Kidney capillary endothelial cell (primary cell): ENCODE measurements at places on chromosomes 1 and 21.
A peak's percentile ranks its signal among the peaks of the same experiment; 100 is the strongest.

- no peak for DNase-seq
These were observed 32.4 kb downstream of the RGS5 start for GRCh38 chr1:163170331-163170730.

DNA sequence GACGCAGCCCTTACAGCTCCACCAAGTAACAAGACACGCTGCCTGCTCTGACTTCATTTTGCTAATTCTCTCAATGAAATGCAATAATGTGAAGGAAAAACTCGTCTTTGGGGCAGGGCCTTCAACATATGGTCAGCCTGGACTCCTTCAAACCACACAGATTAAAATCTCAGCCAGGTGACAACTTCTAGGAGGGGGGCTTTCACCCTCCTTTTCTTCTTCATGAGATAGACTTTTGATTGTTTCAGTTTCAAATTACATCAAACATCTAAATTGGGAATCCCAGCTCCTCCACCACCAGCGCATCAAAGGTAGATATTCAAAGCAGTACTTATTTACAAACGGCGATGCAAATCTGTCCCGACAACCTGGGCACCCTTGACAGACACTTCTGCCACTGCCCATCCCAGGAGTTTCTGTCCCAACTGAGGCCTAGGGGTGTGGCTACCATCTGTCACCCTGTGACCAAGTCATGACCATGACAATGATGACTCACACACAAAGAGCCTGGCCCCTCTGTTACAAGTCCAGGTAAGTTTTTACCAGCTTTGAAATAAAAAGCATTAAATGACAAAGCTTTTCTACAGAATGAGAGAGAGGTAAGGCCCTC lies 29.7 kb downstream of the SSBP3 start:
- no peak for DNase-seq

DNA sequence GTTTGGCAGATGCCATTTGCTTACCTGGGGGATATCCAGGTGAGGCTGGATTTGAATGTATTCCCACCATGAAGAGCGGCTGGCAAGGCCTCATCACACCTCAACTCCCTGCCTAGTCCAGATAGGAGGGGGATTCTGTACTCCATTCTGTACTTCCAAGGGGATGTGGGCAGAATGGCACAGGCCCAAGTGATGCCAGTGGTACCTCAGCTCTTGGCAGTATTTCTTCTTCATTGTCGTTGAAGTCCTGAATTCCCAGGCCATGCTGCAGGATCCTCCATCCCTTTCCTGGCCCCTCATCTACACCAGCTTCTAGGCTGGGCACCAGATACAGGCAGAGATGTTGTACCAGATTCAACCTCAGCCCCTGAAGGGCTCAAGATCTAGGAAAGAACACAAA lies 47.9 kb downstream of the KLHDC7A start:
- no peak for DNase-seq

DNA sequence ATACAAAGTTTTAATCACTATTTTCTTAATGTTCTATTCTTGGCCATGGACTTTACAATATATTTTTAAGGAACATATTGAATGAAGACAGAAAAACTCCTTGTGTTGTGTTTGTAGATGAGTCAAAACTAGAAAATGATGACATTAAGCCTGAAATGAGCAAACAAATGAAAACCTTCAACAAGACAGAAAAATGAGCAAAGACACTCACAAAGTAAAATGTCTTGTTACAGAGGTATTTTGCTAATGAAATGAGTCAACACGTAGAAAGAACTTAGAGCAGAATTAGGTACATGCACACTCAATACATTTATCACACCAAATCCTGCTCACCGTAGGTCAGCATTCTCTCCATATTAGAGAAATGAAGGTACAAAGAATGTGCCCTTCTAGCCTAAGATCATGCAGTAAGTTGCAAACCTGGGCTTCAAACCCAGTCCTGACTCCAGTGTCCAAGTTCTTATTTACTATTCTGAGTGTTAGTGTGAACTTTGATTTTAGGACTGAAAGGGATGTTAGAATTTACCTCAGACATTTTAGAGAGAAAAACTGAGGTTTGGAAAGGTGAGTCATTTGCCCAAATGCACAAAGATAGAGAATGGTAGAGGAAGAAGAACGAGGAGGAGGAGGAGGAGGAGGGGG lies 133.9 kb upstream of the SGIP1 start:
- no peak for DNase-seq

DNA sequence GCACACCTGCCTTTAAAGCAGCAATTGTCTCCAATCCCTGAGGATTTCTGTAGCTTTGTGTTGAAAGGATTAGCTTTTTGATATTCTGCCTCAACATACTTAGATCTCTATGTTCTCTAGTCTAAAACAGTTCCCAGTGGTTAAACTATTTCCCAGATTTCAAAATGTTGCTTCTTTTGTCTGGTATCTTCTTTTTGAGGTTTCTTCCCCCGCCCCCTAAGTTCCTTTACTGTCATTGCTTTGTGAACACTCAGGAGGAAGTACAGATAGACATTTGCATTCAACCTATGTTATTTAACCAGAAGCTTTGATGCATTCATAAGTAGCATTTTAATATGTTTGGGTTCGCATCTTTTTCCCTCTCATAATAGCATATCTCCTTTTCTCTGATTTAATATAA lies 33.5 kb downstream of the CYYR1 start:
- no peak for DNase-seq

DNA sequence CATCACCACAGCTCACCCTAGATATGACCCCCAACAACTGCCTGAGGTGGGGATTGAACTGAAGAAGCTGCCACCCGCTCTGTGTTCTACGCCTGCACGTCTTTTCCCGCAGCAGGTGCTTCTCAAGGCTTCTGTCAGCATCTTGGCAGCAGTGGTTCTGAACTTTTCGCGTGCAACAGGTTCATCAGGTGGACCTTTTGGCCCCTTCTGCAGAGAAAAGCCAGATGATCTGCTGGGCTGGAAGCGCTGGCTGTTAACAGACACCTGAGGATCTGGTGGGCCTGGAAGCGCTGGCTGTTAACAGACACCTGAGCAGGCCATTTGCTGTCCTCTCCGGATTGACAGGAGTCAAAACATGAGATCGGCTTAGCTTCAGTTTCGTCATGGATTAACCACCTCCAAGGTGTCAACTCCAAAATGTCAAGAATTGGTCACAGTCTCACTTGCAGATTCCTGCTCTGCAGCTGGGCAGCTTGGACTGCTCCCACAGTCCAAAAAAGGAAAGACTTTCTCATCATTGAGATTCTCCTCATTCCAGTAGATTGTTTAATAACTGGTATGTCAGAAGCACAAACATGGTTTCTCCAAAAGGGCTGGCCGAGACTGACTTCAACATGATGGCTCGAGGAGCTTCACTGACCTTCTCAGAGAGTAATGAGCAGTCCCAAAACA lies 4.7 kb downstream of the C1orf174 start:
- no peak for DNase-seq

DNA sequence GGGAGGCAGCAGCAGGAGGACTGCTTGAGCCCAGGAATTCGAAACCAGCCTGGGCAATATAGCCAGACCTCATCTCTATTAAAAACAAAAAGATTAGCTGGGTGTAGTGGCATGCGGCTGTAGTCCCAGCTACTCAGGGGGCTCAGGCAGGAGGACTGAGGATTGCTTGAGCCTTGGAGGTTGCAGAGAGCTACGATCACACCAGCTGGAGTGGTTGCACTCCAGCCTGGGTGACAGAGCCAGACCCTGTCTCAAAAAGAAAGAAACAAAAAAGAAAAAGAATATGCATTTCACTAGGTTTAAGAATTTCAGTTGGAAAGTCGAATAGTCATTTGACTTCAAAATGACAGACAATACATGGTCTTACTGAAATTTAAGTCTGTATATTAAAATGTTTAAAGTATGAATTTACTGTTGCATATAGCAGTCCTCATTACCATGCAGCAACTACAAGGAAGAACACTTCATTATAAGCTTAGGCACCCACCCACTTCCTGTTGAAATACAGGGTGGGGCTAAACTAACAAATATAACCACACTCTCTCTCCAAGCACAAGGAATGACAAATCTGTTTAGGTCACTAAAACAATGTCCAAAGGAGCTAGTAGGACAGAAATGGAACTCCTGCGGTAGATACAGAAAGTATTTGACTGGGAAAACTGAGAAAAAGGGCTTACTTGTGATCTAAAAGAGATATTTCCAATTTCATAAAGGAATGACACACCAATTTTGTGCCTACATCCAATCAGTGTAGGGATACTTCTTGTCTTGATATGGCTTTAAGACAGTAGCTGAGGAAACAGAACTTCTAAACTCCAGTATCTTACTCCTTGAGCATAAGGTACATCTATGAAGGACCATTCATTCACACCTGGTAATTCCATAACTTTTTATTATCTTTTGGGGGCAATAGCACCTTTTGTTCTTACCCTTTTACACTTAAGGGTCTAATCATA lies 44.1 kb downstream of the GPR3 start:
- peak; percentile 80 for DNase-seq

DNA sequence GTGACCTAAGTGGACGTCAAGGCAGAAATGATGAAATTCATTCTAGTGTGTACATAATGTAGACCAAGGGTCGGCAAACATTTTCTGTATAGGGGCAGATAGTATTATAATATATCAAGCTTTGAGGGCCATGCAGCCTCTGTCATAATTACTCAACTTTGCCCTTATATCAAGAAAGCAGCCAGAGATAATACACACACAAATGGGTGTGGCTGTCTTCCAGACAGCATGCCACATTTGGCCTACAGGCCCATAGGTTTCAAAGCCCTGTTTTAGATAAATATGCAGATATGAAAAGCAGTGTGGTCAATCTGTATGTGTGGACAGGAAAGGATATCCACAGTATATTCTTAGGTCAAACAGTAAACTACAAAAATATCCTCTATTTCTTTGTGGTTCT lies 320.1 kb upstream of the FMN2 start:
- no peak for DNase-seq

DNA sequence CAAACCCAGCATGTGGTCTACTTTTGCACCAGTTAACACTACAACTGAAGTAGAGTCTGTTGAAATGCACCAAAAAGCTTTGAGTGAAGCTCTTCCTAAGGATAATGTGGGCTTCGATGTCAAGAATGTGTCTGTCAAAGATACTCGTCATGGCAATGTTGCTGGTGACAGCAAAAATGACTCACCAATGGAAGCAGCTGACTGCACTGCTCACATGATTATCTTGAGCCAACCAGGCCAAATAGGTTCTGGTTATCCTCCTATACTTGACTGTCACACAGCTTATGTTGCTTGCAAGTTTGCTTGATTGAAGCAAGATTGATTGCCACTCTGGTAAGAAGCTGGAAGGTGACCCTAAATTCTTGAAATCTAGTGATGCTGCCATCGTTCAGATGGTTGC lies 85.2 kb downstream of the DENND1B start:
- no peak for DNase-seq

- no peak for DNase-seq
These were observed 93.4 kb upstream of the F3 start for GRCh38 chr1:94634977-94635416.

- DNase-seq: no peak
These were observed 45.5 kb upstream of the SPOCD1 start for GRCh38 chr1:31861346-31861745.

- no peak for DNase-seq
These were observed 31.2 kb upstream of the PALMD start for GRCh38 chr1:99614728-99615127.

DNA sequence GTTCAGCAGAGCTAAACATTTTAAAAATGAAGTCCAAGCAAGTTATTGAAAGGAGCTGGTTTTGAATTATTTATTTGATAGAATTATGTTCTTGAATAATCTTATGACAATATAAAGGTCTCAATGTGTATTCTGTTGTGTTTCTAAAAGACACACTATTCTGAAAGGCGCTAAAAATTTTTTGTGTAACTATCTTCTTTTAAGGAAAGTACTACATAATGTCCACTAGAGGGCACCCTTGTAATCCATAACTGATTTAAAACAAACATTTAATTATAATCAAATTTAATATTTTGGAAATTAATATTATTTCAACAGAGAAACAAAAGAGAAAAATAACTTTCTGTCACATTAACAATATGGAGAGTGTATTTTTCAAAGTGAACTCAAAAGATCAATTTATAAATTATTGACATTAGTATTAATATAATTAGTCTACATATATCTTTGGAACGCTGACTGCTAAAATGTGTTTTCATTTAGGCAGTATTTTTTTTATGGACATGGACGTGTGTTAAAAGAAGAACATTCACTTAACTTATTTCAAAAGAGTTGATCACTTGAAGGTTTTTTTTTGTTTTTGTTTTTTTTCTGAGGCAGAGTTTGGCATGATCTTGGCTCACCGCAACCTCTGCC lies 248.4 kb downstream of the DENND1B start:
- DNase-seq: peak; percentile 38

DNA sequence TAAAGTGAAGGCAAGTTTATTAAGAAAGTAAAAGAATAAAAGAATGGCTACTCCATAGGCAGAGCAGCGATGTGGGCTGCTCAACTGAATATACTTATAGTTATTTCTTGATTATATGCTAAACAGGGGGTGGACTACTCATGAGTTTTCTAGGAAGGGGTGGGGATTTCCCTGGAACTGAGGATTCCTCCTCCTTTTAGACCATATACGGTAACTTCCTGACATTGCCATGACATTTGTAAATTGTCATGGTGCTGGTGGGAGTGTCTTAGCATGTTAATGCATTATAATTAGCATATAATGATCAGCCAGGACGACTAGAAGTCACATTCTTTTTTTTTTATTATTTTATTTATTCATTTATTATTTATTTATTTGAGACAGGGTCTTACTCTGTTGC lies 46.4 kb upstream of the BARHL2 start:
- DNase-seq: no peak

DNA sequence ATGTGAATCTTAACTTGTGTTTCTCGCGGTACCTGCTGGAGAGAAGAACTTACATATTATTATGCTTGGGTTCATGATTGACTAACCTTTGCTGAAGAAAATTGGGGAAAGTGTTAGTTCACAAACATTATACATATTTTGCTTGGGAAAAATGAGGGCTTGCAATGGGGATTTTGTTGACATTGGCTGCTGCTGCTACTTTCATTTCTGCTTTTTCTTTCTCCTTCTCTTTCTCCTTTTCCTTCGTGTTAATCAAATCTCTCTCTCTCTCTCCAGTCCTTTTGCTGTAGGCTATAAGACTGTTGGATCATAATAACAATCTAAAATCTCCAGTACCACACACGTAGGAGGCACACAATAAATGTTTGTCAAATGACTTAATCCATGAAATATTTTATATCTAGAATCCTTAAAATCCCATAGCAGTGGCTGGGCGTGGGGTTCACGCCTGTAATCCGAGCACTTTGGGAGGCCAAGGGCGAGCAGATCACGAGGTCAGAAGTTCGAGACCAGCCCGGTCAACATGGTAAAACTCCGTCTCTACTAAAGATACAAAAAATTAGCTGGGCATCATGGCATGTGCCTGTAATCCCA lies 23.0 kb downstream of the IRF2BP2 start:
- no peak for DNase-seq

GRCh38 chr21:41367945-41368734 lies 6.3 kb downstream of the MX2 start:
- no peak for DNase-seq

DNA sequence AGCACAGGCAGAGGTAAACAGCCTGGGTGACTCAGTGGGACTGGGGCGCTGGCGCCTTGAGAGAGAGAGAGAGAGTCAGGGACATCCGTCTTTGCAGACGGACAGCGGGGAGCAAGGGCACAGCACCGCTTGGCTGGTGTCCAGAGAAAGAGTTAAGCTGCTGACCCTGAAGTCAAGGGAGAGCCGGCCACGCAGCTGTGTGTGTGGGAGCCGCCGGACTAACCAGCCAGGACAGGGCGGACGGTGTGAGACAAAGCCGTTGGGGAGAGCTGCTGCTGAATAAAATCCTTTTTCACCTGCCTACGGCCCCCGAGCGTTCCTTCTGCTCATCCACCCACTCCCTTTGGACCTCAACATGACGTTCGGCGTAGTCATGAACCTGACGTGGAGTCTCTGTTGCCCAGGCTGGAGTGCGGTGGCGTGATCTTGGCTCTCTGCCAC lies 14.5 kb downstream of the CFAP74 start:
- DNase-seq: peak; percentile 84
